ENCODE measurements at places on chromosomes 5 and 9.

GRCh38 chr9:85995599-85995998 lies 54.7 kb downstream of the NAA35 start:
- DNase-seq = no peak

GRCh38 chr5:141686648-141687416 lies 4.8 kb upstream of the ARAP3 start:
- DNase-seq = no peak

DNA sequence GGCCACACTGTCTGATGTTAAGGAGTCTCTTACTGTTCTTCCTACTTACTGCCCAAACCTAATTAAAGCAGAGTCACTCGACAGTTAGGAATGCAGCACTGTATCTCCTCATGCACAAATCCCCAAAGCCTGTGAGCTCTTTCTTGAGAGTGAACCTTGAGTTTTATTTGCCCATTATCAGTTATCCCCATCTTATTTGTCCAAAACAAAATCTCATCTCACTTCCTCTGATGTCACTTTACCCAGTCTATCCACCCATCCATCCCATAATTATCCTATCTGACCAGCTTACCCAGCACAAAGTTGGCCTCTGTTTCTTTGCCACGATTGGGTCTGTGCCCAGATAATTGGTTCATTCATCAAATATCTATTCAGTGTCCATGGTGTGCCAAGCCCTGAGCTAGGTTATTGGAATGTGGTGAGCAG lies 250.8 kb downstream of the SLIT3 start:
- DNase-seq = peak; percentile 8

- DNase-seq = no peak
Measured at GRCh38 chr5:82360022-82360421, 81.9 kb upstream of the RPS23 start.

- no peak for DNase-seq
Measured at GRCh38 chr5:103923616-103924168, 361.1 kb upstream of the NUDT12 start.

- DNase-seq = peak; percentile 1
Measured at GRCh38 chr5:141040771-141041426, 10.3 kb upstream of the PCDHB1 start.

Measured in BJ (cell line).